ENCODE measurements at places on chromosomes 12 and 14.

DNA sequence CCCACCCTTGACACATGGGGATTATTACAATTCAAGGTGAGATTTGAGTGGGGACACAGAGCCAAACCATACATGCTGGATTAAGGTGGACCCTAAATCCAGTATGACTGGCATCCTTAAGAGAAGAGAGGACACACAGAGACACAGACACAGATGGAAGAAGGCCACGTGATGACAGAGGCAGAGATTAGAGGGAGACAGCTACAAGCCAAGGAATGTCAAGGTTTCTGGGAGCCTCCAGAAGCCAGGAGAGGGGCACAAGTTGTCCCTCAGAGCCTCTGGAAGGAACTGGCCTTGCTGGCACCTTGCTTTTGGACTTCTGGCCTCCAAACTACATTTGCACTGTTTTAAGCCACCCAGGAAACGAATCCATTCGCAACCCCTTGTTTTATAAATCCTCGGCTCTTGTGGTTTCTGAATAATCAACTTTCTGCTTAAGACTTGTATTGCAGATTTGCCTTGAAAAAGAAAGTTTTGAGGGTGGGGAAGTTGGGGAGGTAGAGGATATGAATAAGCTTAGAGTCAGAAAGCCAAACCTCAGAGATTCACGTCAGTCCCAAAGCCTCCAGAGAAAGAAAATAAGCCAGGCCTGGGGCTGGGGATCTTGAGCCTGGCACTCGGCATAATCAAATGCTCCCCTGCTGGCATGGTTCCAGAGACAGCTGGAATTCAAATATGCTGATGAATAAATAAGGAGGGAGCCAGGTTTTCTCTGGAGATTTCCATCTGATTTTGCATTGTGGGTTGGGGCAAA, 224.2 kb upstream of the PWP1 start:
- DNase-seq = peak; percentile 86

GRCh38 chr12:53696285-53696654, 20.4 kb upstream of the ATP5MC2 start:
- DNase-seq = peak; percentile 53

GRCh38 chr12:24113701-24114100, 164.2 kb upstream of the SOX5 start:
- DNase-seq = no peak

DNA sequence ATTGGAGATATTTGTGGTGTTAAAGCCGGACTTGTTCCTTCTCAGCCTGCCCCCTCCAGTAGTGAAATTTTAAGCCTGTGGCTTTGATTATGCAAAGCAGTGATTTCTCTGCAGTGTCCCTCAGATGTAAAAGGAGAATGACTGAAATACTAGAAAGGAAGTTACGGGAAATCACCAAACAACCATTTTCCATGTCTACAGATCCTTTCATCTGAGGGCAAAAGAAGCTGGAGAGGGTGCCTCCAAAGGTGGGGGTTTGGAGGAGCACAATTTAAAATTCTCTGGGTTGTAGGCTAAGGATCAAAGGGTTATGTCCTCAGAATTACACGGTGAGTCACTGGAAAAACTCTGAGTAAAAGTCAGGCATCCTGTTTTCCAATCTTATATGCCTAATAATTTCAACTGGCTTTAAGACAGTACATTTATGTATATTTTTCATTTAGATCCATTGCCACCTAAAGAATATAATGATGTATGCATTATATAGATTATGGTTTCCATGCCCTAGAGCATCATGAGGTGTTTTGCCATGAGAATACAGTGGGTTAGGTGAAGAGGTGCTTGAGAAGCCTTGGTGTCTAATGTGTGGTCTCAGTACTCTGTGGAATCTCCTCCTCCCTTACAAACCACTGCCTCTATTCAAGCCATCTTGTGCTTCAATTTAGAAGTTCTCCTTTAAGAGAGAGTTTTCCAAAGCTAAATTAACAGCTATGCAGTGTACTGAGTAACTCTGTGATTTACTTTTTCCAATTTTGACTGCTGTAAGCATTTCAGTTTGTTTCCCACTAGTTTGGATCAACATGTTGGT, 362.1 kb downstream of the RAD51B start:
- no peak for DNase-seq

DNA sequence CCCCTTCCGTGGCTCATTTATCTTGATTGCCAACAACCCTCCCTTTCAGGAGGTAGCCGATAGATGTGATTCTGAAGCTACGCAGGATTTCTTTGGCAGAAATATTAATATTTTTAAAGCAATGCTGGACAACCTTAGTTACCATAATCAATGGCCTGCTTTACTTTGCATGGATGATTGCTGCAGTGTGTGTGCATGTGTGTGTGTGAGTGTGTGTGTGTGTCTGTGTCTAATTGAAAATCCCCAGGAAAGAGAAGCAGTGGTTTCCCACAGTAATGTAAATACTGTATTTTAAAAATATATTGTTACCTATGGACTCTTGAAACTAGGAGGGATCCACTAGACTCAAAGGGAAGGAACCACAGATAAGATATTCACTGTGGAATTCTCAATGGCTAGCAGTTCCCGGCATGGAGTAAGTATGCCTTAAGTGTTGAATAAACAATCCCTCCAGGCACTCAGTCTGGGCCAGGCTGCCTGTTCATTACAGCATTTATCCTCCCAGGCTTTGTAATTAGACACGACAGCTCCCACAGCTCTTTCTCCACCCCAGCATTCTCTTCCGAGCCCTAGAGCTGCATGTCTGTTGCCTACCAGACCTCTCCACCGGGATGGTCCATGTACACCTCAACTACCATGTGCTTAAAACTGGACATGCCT, 22.5 kb upstream of the C14orf132 start:
- DNase-seq = no peak

- DNase-seq = no peak
Observed at GRCh38 chr12:52323416-52324152, 2.4 kb upstream of the KRT83 start.

GRCh38 chr14:73762375-73762822, 48.2 kb upstream of the PNMA1 start:
- DNase-seq = no peak

GRCh38 chr14:93859957-93860356, 67.2 kb upstream of the FAM181A start:
- DNase-seq = no peak

DNA sequence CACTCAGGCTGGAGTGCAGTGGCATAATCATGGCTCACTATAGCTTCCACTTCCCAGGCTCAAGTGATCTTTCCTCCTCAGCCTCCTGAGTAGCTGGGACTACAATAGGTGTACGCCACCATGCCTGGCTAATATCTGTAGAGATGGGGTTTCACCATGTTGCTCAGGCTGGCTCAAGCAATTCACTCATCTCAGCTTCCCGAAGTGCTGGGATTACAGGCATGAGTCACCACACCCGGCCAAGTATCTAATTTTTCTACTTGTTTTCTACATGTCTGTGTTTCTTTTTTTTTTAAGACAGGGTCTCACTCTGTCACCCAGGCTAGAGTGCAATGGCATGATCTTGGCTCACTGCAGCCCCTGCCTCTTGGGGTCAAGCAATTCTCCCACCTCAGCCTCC, 119.7 kb upstream of the MED13L start:
- DNase-seq = no peak

- DNase-seq = no peak
Observed at GRCh38 chr12:13839365-13840336, 141.8 kb downstream of the GRIN2B start.

GRCh38 chr14:92675421-92675820, 73.0 kb downstream of the LGMN start:
- DNase-seq = no peak

DNA sequence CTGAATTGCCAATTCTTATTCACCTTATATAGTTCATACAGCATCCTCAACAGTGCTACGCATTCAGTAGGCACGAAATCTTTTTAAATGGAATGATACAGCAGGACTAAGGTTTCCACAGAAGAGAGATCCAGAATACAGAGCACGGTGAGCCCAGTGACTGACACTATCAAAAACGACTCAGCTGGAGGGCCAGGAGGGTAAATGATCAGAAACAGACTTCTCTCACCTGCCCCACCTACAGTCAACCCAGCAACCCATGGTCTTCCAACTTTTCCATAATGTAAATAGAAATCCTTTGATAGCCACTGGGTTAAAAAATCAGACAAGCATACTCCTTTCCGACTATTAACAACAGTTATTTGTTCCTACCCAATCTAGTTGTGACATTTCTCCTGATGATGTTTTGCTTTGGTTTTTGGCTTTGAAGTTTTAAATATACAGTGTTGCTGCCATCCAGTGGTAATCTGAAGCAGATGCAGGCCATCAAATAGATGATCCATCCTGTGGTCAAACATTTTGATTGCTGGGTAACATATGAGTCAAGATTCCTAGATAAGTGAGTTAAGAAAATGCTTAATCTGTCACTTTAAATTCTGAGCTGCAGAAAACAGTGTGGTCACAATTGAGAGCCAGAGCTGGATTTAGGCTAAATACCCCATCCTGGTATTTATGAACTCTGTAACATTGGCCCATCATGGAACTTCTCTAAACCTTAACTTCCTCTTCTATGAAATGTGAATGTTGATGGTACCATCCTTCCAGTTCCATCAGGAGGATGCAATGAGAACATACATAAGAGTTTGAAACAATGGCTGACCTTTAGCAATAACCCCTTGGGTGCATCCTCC, 42.0 kb downstream of the GPHB5 start:
- peak; percentile 45 for DNase-seq

- no peak for DNase-seq
Observed at GRCh38 chr12:64730588-64730969, 28.6 kb downstream of the GNS start.

DNA sequence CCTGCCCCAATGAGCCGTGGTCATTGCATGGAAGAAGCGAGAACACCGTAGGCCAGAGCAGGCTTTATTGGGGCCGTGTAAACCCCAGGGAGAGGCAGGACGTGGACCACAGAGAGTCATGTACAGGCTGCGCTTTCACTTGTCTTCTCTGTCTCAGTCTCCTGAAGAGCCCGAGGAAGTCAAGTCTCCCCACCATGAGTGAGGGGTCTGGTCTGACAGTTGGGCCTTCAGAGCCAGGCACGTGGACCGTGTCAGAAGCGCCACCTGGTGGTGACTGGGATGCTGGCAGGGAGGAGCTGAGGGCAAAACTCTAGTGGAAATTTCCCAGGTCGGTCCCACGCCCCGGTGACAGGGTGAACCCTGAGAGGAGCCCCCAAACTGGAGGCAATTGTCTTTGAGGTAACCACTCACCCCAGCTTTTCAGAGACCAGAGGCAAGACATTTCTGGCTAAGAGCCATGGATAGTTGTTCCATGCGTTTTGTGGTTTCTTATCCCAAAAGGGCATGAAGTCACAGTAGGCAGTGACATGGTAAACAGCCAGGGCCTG, 17.4 kb downstream of the RPS6KL1 start:
- no peak for DNase-seq

- DNase-seq = no peak
Observed at GRCh38 chr14:101963656-101964296, 597 bp upstream of the DYNC1H1 start.

- no peak for DNase-seq
Observed at GRCh38 chr14:52640137-52640536, 55.2 kb downstream of the ERO1A start.

- no peak for DNase-seq
Observed at GRCh38 chr14:100904307-100905087, 975 bp upstream of the RTL1 start.

DNA sequence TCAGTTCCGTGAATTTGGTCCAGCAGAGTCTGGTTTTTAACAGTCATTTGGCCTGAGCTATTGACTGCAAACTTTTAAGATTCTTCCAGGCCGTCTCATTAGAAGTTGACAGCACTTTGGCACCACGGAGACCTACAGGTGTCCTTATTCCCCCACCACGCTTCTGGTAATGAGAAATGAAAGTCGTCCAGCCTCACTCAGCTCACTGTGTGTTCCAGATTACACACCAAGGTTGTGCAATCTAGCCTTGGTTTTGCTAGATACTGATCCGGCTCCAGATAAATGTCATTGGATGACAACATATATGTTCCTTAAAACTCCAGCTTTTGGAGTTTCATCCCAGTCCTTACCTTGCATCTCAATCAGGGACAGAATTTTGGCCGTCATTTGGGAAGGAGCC, 210.4 kb downstream of the CHST11 start:
- no peak for DNase-seq

- peak; percentile 16 for DNase-seq
Observed at GRCh38 chr12:53743266-53744129, 8.3 kb downstream of the CISTR start.

- no peak for DNase-seq
Observed at GRCh38 chr14:78142998-78143397, 27.2 kb upstream of the NRXN3 start.

DNA sequence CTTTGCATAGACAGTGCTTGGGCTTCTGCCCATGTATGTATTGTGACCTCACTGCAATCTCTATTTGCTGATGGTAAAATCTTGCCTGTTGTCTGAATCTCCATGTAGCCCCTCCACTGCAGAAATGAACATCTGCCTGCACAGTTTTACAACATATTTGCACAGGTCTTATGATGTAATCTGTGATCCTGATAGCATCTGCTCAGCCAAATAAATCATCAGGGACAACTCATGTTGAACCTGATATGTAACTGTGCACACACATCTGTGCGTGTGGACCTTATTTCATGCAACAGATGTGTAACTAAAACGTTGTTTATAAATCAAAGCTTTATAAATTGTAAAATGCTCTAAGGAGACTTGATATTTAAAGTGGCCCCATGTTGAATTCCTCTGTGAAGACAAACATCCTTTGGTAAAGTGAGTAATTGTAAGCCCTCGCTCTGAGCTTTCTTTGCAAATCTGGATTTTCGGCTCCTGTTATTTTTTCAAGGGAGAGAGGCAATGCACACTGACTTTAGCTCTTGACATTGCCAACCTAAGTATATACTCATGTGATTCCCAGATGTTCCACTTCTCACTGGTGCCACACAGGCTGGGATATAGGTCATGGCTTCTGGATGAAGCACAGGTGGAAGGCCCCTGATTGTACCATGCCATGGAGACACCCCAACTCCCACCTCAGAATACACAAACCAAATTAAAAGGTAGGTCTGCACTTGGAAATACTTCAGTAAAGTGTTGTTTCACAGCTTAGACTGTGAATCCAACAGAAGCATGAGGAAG, 371.3 kb downstream of the GRIN2B start:
- DNase-seq = no peak

GRCh38 chr12:46521145-46521544, 148.6 kb upstream of the SLC38A2 start:
- DNase-seq = no peak

DNA sequence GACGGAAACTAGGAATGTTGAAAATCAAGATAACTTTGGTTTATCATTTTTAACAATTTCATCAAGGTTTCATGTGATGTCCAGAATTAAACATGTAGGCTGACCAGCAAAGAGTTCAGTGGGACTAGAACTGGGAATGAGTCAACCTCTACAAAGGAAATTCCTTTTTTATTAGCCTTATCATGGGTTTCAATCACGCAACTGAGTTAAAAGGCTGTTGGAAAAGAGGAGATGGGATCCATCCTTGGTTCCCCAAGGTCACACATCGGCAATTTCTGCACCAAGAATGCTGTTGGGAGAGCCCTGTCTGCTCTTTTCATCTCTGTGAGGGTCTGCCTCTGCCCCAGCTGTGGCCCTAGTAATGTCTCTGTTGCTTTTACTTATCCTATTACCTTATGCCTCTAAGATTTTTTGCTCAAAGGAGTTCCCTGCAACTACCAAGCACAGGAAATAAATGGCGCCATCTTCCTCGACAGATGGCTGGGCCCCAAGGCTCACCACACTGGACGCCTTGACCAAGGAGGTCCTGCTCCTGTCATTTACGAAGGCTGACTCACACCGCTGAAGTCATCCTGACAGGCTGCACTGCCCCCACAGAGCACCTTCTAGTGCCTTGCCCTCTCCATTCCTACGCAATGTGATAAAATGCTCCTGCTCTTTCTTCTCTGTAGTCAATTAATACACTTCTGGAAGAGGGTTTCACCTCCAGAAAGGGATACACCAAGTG, 367.4 kb downstream of the GXYLT1 start:
- DNase-seq = no peak

All from astrocyte of the cerebellum (primary cell).